ENCODE measurements at places on chromosomes 16 and 17. TPM values are rescaled to one million over a fixed set of nuclear protein-coding genes. Genes with fewer than 3 reads are reported as not detected.

Gene FOXF1
- 10.3 TPM for total RNA-seq

DNA sequence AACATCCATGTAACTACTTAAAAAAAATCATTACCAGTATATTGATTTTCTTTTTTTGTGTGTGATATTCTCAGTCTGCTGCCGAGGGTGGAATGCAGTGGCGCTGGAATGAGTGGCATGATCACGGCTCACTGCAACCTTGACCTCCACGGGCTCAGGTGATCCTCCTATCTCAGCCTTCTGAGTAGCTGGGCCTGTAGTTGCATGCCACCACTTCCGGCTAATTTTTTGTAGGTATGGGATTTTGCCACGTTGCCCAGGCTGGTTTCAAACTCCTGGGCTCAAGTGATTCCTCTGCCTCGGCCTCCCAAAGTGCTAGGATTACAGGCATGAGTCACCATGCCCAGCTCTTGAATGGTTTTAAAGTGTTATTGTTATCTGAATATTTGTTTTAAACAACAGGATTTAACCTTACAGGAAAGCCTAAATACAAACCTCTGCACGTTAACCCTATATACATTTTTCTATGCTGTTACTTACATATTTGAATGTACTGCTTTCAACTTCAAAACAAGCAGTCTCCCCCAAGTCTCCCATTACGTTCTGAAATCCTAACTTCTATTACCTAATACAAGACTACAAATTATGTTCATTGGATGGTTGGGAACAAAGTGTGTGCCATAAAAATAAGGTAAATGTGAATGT is 61.7 kb downstream of the KPNA2 start:
- DNase-seq = no peak

DNA sequence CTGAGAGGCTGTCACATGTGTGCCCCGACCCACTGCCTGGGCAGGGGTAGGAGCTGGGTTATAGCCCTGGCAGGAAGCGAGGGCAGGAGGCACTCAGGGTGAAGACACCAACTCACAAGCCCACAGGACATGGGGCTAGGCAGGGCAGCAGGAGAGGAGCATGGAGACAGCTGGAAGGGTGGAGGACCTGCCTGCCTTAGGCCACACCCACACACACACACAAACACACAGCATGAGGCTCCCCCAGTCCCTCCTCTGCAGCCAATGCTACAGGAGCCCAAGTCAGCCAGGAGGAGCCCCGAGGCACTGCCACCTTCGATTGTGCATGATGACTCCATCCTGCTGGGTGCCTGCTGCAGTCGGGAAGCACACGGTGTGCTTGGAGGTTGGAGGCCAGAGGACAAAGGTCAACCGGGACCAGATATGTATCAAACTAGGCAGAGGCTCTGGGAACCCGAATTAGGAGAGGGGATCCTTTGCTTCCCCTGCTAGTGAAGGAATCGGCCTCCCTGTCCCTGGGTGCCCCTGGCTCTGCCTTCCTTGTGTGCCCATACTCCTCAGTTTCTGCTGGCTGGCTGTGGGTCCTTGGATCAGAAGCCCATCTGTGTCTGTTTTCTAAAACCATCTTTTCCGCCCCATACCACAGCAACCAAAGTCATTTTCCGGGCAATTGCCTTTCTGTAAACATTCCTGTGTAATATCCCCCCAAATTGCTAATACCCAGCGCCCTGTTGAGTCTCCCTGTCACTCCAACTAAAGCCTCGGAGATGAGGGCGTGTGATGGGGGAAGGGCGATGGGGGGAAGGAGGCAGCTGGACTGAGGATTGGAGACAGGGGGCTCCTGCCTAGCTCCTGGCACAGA is 20.5 kb downstream of the SRCIN1 start:
- DNase-seq = no peak

Gene CDRT15L2
- not detected for total RNA-seq

GRCh38 chr17:17985555-17985954 is 12.9 kb downstream of the DRC3 start:
- no peak for DNase-seq

GRCh38 chr17:72090108-72090507 is 30.7 kb upstream of the SOX9 start:
- DNase-seq = no peak

DNA sequence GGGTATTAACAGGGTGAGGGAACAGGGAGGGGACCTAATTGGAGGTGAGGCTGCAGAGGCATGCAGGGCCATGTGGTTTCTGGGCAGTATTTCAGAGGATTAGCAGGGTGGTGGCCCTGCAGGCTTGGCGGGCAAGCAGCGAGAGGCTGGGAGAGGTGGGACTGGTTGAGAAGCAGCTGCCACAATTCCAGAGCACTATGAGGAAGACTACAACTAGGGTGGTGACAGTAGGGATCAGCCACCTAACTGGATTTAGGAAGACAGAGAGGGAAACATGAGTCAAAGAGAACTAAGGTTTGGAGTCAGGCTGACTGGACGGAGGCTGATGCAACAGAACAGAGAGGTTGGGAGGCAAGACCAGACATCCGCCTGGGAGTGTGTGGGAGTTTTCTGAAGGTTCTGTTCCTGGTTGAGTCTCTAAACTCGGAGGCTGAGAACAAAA is 12.3 kb downstream of the ALOXE3 start:
- peak; percentile 44 for DNase-seq

GRCh38 chr17:1055751-1056645 is 59.1 kb downstream of the TIMM22 start:
- peak; percentile 62 for DNase-seq

- DNase-seq = no peak
Observed at GRCh38 chr17:41444640-41445039, 3.9 kb upstream of the KRT38 start.

DNA sequence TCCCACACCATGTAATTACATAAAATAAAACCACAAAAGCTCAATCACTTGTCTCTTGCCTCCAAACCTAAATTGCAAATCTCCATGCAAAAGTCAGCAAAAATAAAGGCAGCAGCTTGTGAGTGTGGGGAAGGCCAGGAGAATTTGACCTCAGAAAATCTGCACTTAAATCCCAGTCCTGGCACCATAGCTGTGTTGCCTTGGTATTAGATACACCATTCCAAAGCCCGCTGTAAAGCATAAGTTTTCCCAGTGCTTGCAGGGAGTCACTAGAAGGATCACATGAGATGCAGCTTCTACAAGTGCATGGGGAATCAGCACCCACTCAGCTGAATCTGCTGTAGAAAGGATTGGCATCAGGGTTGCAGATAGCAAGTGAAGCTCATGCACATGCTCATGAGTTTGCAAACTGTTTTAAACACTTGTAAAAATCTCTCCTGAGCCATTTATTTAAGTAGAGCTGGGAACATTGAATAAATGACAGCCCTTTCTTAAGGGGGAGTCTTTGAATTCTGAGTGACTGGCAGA is 495.0 kb upstream of the HSBP1 start:
- DNase-seq = no peak

Gene ENKD1
- 11.2 TPM for total RNA-seq

Gene CEMP1
- not detected for total RNA-seq

Gene NOD2
- not detected for total RNA-seq
